ENCODE measurements at places on chromosomes 4 and X.

- peak; percentile 31 for DNase-seq
These were observed 38.5 kb upstream of the TAPT1 start for GRCh38 chr4:16264798-16265197.

- no peak for DNase-seq
These were observed 17.5 kb downstream of the BRWD3 start for GRCh38 chrX:80792205-80792604.

- DNase-seq = no peak
These were observed 65.9 kb downstream of the USP38 start for GRCh38 chr4:143250617-143251016.

DNA sequence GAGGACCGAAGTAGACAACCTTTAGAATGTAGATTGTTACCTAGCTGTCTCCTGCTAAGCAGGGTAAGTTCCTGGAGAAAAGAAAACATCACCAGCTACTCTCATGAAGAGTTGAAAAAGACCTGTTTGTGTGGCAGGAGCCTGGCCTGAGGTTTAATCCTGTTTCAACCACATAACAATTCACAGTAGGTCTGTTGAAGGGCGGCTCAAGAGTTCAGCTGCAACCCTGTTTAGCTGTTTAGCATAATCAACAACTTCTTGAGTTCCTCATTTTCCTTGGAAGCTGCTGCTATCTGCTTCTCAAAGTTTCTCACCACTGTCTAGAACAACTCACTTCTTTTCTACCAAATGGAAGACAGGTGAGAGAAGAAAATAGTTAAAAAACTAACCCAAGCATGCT, 170.4 kb upstream of the TET2 start:
- no peak for DNase-seq

DNA sequence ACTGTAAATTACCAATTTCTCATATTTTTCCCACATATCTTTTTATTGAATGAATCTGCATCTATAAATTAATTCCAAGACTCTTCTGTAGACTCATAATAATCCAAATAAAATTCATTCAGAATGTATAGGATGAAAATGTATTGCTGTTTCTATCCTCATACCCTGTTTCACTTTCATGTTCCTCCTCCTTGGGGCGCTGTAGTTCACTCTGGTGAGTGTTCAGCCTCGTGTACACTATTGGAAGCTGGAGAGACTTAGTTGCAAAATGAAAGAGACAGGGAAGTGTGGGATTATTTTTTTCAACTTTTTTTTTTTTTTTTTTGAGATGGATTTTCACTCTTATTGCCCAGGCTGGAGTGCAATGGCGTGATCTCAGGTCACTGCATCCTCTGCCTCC, 296.1 kb downstream of the TLL1 start:
- no peak for DNase-seq

DNA sequence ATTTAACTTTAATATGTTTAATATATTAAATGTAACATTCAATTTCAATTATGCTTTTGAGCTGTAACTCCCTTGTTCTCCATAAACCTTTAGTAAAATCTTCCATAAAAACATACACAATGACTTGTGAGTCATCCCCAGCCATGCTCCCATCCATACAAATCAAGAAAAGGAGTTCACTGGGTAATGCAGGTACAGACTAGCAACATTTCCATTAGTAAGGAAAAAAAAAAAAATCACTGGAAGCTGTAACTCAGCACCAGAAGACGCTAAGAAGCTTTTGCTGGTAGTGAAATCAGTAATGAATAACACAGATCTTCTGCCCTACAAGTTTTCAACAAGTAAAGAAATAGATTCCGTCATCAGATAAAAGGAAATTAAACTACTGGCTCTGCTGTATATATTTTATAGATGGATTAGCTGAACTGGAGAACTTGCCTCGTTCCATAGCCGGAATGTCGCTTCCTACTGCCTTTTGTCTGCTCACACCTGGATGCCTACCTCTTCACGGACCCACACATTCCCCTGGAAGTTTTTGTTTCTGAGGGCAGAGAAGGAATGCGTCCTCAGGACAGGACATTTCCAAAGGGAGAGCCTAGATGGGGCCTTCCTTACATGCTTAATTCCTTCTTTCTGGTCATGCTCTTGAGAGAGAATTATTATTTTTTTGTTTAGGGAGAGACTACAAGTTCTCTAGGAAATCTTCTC, 298.4 kb upstream of the ANKRD50 start:
- DNase-seq = no peak

GRCh38 chr4:86834901-86835300, 14.3 kb downstream of the SLC10A6 start:
- DNase-seq = peak; percentile 21

- DNase-seq = no peak
These were observed 406.3 kb downstream of the DTHD1 start for GRCh38 chr4:36687681-36688080.

DNA sequence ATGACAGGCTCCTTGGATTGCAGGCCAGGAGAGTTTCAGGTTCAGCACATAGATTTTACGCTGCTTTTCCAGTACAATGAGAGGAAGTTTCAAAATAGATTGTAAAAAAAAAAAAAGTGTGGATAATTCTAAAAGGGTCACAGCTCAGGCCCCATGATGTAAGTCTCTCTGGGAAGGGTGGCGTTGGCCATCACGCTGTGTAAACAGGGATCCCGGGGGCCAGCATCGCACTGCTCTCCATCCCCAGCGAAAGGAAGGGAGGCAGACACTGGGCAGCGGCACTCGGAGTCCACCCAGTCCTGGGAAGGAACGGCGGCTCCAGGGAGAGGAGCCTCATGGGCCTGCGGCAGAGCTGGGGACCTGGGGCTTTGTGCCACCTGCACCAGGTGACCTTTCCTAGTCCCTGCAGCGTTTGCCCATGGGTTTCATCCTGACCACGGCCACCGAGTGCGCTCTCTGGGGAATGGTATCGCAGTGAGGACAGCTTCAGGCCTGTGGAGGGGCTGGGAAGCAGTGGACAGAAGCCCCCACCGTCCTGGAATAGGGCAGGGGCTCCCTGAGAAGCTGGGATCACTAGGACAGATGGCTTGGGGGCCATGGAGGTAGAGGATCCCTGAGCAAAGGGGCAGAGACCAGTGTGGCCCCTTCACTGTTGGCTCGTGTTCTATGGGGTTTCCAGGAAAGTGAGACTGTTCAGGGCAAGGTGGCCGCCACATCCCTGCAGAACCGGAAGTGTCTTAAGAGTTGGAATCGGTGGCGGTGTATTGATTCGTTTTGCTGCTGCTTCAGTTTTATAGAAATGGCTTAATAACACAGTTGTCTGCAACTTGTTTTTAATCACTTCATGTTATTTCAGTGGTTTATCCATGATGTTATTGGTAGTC, 38.9 kb downstream of the RGS12 start:
- DNase-seq = no peak

DNA sequence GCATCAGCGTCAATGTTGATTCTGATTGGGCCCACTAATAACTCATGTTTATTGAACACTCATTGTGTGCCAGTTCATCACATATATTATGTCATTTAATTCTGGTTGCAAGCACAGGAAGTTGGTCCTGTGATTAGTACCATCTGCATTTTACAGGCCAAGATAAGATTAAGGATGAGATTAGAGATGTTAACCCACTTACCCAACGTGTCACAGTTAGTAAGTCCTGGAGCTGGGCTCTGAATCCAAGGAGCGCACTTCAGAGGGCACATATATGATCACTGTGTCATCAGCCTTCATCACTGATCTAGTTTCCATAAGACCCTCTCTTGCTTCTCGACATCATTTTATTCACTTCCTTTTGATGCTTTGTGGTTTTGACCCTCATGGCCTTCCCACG, 205.3 kb upstream of the ANXA3 start:
- no peak for DNase-seq

DNA sequence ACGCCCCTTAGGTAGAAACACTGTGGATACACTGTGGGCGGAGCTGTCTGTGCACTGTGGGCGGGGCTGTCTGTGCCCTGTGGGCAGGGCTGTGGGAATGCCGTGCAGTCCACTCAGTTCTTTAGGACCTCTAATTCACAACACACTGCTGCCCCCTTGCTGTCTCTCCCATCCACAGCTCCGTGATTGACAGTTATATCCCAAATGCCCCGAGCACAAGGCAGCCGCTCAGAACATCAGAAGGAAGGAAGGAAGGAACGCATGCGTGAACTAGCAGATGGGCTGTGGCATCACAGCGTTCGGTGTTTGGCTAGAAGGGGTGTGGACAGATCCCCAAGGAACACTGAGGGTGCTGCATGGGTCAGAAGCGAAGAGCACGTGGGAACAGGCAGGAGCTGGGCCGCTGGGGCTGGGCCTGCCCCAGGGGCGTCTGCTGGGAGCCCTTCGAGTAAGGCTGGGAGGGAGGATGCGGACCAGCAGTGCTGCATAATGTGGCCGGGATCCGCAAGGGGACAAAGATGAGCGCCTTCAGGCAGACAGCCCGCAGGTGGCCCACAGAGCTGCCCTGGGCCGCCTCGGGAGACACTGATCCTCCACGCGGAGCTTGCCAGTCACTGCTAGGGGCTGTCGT, 29.8 kb downstream of the ACOX3 start:
- peak; percentile 82 for DNase-seq

DNA sequence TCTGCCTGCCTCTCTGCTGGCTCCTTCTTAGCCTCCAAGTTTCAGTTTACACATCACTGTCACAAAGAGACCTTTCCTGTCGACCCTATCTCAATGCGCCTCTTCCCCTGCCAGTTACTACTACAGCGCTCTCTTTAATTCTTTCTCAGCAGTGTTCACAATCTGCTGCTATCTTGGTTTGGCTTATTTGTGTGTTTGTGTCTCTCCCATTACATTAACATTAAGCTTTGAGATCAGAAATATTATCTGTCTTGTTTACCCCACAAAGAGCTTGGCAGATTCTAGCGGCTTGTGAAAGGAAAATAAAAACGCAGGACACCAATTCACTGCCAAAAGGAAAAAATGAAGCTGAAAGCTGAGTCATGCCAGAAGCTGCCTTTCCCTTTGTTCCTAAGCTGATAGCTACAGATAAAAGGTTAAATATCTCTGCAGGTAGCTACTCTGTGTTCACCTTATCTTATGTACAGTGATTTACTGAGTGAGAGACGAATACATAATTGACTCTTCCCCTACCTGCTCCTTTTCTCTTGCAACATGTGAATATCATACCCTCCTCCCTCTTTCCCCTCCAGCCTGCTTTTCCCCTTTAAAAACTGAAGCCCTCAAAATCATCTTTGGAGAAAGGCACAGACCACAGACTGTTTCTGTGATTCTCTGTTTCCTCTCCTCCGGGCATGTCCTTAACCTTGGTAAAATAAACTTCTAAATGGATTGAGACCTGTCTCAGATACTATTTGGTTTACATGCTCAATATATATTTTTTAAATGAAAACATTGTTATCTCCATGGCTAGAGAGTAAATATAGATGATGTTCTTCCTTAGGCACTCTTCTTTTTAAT, 19.3 kb upstream of the SLC9A7 start:
- DNase-seq = no peak

DNA sequence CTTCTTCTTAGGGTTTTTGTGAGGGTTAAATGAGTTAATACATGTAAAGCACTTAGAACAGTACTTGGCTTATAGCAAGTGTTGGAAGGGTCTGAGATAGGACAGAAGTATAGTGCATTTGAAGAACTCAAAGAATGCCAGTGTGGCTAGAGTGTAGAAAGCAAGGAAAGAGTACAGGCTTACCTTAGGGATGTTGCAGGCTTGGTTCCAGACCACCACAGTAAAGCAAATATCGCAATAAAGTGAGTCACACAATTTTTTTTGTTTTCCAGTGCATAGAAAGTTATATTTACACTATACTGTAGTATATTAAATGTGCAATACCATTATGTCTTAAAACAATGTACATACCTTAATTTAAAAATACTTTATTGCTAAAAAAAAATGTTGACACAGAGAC, 41.3 kb downstream of the KIF4A start:
- no peak for DNase-seq

DNA sequence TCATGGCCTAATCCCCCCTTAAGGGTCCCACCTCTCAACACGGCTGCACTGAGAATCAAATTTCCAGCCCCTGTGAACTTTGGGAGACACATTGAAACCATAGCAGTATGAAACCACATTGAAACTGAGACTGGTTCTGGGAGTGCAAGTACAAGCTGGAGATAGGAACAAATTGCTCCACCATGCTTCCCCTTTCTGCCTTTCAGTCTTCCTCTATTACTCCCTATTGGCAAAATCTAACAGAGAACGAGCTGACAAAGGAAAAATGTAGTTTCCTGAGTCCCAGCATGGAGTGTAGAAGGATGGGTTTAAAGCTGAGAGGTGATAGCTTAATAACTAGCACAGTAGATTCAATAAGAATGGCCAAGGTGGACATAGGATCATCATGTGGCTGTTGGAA, 161.7 kb upstream of the RPL34 start:
- no peak for DNase-seq

- no peak for DNase-seq
These were observed 34.0 kb upstream of the TBC1D9 start for GRCh38 chr4:140790171-140790570.

DNA sequence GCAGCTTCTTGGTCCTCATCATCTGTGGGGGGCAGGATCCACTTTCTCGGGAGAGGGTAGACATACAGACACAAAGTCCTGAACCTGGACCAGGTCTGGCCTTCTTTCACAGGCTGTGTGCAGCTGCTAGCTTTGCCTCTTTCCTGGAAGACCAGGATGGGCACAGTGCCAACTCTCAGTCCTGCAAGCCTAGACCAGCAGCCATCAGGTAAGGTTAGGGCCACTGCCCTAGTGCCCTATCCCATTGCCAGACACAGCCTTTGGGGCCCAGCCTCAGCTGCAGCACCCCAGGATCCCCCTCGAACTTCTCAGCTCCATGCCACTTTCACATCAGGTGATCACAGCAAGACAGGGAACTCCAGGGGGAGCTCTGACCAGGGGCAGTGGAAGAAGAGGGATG, 38.4 kb downstream of the ZNF185 start:
- DNase-seq = no peak

- DNase-seq = no peak
These were observed 600.9 kb upstream of the DIPK2B start for GRCh38 chrX:45801554-45801953.

Measured in HTR-8/SVneo (cell line).